ENCODE measurements at places on chromosomes 12 and 14. TPM values are rescaled to one million over a fixed set of nuclear protein-coding genes. Genes with fewer than 3 reads are reported as not detected.

CCDC175 gene
- not detected for total RNA-seq

AKAP5 gene
- 0.31 TPM for total RNA-seq

NKX2-1 gene
- not detected for total RNA-seq

SLC17A8 gene
- total RNA-seq, result not detected

SLCO1B1 gene
- not detected for total RNA-seq

TSPAN19 gene
- total RNA-seq, result not detected

MYH6 gene
- not detected for total RNA-seq

MYRFL gene
- not detected for total RNA-seq

ADAM21 gene
- total RNA-seq, result 0.34 TPM

GNG2 gene
- total RNA-seq, result 16.4 TPM

SERPINA12 gene
- total RNA-seq, result not detected

CCDC184 gene
- total RNA-seq, result 0.19 TPM

MGST1 gene
- total RNA-seq, result 774 TPM

DNAJC22 gene
- total RNA-seq, result not detected

NOS1 gene
- total RNA-seq, result not detected

KLHL42 gene
- 14.2 TPM for total RNA-seq

KIF21A gene
- 2.9 TPM for total RNA-seq

ANHX gene
- not detected for total RNA-seq

PGF gene
- 24.0 TPM for total RNA-seq

PLEKHD1 gene
- not detected for total RNA-seq

IGFBP6 gene
- 457 TPM for total RNA-seq

PTCSC3 gene
- total RNA-seq, result not detected

NR4A1 gene
- 4.4 TPM for total RNA-seq

FOXG1 gene
- 0.05 TPM for total RNA-seq

SYNDIG1L gene
- total RNA-seq, result not detected

CABP1 gene
- 0.44 TPM for total RNA-seq

GPR137C gene
- 0.39 TPM for total RNA-seq

ESR2 gene
- not detected for total RNA-seq

ADGRD1 gene
- total RNA-seq, result 1.1 TPM

TNS2 gene
- total RNA-seq, result 97.3 TPM

WDHD1 gene
- total RNA-seq, result 3.9 TPM

RAB15 gene
- total RNA-seq, result 4.2 TPM

IFNG-AS1 gene
- not detected for total RNA-seq

IL26 gene
- total RNA-seq, result not detected

AQP2 gene
- 0.31 TPM for total RNA-seq

OR6C68 gene
- not detected for total RNA-seq

PTPRQ gene
- total RNA-seq, result 0.10 TPM

NRL gene
- 0.75 TPM for total RNA-seq

KRT79 gene
- total RNA-seq, result not detected
